ENCODE measurements at places on chromosomes 13 and 19.
A peak's percentile ranks its signal among the peaks of the same experiment; 100 is the strongest.

DNA sequence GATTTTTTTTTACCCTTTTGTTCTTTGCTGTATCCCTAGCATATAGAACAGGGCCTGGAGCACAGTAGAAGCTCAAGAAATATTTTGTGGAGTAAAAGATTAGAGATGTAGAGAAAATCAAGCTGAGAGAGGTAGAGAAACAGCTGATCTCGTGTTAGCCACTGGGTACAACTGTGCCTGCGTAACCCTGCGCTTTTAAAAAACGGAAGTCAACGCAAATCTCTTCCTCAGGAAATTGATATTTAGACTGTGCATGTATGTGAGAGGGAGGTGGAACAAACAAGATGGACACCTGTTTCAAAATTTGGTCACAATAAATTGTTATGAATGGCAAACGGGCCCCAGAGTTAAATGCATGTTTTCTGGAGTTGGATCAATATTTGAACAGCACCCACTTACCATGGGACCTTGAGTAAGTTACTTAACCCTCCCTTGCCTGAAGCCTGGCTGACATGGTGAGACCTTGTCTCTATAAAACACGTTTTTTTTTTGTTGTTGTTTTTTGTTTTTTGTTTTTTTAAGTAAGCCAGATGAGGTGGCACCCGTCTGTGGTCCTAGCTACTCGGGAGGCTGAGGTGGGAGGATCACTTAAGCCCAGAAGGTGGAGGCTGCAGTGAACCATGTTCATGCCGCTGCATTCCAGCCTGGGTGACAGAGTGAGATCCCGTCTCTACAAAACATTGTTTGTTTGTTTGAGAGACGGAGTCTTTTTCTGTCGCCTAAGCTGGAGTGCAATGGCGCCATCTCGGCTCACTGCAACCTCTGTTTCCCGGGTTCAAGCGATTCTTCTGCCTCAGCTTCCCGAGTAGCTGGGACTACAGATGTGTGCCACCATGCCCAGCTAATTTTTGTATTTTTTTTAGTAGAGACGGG is 3.3 kb upstream of the EPOR start:
- DNase-seq, result no peak

GRCh38 chr13:40534456-40534855 is 132.0 kb downstream of the FOXO1 start:
- no peak for DNase-seq

GRCh38 chr13:56561327-56561726 is 579.4 kb upstream of the PRR20A start:
- DNase-seq, result no peak

- DNase-seq, result no peak
Measured at GRCh38 chr13:105572401-105572800, 963.1 kb downstream of the EFNB2 start.

- no peak for DNase-seq
Measured at GRCh38 chr19:41131186-41131585, 17.0 kb downstream of the CYP2F1 start.

GRCh38 chr13:43267916-43268315 is 244.5 kb downstream of the DNAJC15 start:
- no peak for DNase-seq

- DNase-seq, result no peak
Measured at GRCh38 chr19:45275370-45275971, 24.4 kb downstream of the MARK4 start.

GRCh38 chr13:74023484-74023883 is 110.7 kb downstream of the KLF12 start:
- DNase-seq, result no peak

- no peak for DNase-seq
Measured at GRCh38 chr13:44389060-44389666, 15.5 kb downstream of the SERP2 start.

DNA sequence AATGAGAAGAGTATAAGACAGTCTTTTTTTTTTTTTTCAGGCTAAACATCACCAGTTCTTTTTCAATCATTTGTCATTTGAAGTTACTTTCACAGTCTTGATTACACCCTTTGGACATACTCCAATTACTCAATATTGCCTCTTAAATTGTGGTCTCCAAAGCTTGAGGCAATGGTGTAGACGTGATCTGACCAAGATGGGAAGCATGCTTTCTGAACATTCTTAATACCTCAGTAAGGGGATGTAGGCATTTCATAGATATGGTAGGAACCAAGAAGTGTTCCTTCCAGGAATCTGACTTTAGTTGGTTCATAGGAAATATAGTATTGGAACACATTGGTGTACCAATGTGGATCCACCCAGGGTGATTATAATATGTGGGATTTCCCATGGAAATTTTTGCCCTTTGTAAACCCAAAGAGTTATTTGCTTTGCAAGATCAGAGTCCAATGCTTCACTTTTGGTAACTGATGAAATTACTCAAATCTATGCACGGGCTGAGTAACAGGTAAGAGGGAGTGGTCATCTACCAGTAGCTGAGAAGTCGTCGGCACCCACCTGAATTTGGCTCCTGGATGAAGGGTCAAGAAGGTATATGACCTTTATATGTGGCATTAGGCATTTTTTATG is 62.2 kb downstream of the ERCC5 start:
- no peak for DNase-seq

DNA sequence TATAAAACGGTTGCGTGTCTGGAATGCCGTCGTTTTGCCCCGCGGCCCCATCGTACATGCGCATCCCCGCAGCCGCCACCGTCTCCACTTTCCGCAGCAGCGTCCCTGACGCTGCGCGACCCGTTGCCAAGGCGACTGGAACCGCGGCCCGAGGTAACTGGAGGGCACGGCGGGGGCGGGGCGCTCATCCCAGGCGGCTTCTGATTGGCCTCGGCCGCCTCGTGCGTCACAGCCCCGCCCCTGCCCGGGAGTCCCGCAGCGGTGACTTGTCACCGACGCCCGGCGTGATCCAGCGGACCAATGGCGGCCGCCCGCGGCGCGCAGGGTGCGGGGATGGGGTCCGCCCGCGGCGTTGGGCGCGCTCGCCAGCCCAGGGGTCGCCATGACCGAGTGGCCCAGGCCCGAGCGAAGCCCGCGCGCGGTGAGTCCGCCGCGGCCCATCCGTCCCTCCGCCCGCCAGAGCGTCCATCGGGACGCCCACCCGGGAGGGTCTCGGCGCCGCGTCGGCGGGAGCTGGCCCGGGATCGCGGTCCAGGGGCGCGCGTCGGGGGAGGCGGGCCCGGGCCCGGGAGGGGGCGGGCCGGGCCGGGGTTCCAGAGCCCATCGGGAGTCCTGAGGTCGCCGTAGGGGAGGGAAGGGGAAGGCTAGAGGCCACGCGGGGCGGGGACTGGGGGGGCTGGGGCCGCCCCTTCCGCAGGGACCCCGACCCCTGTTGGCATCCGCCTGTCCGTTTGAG is at the start of gene ZSCAN1:
TSS of gene ZSCAN1 (plus strand) at position 285 of the 736 bp plus-strand sequence. CDS start 3,812 bp downstream, outside the sequence.
- peak; percentile 57 for DNase-seq

- DNase-seq, result peak; percentile 38
Measured at GRCh38 chr19:7426986-7427385, 61.8 kb downstream of the PEX11G start.

GRCh38 chr13:113045251-113046127 is 60.1 kb upstream of the F7 start:
- DNase-seq, result no peak

DNA sequence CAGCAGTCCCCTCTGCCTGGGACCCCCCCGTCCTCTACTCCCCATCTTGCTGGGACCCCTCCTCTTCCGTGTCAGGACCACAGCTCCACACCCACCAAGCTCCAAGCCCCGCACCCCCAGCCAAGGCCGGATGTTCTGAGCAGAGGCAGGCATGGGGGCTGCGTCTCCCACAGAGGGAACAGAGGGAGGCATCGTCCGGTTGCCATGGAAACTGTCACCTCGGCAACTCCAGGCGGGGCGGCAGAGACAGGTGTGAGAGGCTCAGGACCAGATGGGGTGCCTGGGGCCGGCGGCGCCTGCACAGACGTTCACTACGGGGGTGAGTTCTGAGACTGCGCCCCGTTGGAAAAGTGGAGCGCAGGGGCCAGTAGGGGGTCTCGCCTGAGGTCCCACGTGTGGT is 5.4 kb downstream of the RNU6-9 start:
- peak; percentile 45 for DNase-seq

DNA sequence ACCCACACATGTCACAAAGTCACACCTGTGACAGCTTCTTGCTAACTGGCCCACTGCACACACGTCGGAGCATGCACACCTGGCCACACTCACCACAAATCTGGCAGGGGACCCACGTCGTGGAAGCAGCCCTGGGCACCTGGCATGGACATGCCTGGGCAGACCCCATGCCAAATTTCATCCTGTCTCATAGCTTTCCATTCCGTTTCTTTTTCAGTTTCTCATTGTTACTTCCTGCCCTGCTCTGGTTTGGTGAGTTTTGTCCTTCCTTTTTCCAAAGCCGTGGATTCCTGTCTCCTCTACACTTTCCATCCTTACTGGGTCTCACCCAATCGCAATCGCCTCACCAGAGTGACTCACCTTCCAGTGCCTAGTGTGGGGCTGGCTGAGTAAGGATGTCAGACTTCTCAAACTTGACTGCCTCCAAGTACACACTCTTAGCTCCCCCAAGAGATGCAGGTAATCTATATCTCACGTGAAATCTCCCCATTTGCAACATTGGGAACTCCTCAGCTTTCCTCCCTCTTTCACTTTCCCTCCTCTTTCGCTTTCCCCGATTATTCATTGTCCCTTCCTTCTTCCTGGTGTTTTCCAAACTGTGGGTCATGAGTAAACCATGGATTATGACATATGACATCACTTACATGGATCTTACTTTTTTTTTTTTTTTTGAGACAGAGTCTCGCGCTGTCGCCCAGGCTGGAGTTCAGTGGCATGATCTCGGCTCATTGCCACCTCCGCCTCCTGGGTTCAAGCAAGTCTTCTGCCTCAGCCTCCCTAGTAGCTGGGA is 1.6 kb upstream of the BBC3 start:
- peak; percentile 46 for DNase-seq

GRCh38 chr13:43303033-43303729 is 279.8 kb downstream of the DNAJC15 start:
- peak; percentile 7 for DNase-seq

DNA sequence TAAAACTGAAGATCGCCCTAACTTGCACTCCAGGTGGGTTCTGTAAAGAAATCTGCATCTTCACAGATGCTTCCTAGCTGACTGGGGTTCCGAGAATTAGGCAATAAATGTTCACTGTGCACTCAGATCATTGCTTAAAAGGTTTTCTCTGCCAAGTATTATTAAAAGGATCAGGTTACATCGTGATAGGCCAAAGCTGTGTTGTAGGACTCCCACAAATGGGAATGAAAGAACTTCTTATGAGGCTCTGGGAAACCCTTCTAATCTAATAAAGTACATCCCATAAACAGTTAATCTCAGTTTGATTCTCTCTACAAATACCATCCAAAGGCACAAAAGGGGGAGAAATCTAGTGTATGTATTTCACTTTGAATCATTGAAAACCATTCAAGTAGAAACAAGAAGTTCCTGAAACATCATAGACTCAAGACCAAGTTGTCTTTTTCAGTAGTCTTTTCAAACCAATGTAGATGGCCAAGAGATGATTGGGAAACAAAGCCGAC is 7.1 kb upstream of the POU4F1 start:
- DNase-seq, result no peak

GRCh38 chr13:29310806-29311205 is 284.7 kb downstream of the SLC7A1 start:
- no peak for DNase-seq

GRCh38 chr13:51148223-51148951 is 37.3 kb upstream of the C13orf42 start:
- no peak for DNase-seq

GRCh38 chr19:15112385-15112784 is 5.2 kb downstream of the SYDE1 start:
- DNase-seq, result no peak

DNA sequence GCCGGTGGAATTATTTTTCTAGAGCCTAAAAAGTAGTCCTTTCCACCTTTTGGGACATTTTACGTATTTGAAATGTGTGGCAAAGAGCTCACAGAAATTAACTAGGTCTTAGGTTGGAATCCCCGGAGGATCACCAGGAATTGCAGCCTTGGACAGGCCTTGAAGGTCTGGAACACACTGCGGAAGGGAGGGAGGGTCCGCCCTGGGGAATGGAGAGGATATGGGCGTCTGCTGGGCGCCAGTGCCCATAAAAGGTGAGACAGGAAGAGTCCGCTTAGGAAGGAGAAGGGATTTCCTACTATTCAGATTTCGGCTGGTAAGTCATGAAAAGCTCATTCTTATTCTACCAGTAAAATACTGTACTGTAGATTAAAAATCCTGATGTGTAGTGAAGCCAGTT is 111.9 kb downstream of the COL4A2 start:
- DNase-seq, result no peak

- DNase-seq, result no peak
Measured at GRCh38 chr13:26495750-26496149, 61.7 kb upstream of the WASF3 start.

- peak; percentile 84 for DNase-seq
Measured at GRCh38 chr19:18940769-18941627, at the start of gene HOMER3. HOMER3 (minus strand) TSS chr19:18941217; CDS start chr19:18938982, 2,235 bp downstream.

DNA sequence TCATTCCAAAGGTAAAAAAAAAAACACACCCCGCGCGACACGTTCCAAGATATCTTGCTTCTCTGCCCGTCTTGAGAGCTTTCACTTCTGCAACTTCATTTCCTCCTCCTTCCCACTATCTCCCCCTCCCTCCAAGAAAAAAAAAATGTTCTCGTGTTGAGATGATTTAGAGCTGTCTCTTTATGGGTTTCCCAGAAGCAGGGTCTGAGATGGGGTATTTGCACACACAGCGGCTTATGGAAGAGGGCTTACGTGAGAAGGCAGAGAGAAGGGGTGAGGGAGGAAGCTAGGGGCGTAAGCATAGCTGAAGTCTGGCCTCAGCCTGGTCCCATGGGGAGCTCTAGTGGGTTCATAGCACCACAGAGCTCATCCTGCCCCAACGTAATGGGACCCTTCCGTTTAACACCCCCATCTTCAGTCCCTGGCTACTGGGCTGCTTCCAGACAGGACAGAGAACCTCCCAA is 31.3 kb upstream of the USE1 start:
- peak; percentile 28 for DNase-seq

DNA sequence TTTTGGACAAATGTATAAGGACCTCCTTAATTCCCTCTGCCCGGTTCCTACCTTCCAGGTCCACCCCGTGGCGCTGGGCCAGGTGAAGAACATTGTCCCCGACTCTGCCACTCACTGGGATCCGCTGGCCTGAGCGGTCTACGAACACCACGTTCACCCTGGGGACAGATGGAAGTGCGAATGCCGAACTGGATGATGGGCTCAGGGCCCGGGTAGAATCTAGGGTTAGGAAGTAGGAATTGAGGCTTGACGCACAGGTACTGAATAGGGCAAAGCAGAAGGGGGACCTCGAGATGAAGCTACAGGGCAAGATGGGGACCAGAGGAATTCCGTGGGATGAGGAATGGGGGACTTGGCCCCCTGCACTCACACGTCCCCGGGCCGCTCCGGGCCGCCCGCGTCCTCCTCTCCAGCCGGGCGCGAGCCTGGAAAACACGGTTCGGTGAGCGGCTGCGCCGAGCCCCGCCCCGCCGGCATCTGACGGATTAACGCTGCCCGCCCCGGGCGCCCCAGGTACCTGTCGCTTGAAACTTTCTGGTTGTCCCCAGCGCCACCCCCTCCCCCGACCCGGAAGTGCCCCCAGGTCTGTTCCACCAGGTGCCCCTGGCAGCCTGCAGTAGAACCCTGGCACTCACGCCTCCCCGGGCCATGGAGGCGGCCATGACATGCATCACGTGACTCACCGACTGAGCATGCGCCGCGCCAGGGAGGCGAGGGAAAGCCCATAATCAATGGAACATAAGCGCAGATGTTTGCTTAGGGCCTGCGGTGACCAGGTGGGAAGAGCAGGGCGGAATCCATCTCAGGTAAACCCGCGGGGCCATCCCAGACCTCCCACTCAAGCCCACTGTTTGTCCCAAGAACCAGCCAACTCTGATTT is at the start of gene FDX2:
TSS of gene FDX2 (minus strand) at position 681 of the 880 bp plus-strand sequence. CDS start at position 662, 19 bp downstream.
- DNase-seq, result peak; percentile 95
